ENCODE measurements at places on chromosomes 2 and 18. TPM values are rescaled to one million over a fixed set of nuclear protein-coding genes. Genes with fewer than 3 reads are reported as not detected.

The DPP10 gene
- total RNA-seq: not detected

The EN1 gene
- total RNA-seq: 7.0 TPM

- DNase-seq: no peak
These were observed 755 bp downstream of the NEUROD1 start for GRCh38 chr2:181679544-181679979.

DNA sequence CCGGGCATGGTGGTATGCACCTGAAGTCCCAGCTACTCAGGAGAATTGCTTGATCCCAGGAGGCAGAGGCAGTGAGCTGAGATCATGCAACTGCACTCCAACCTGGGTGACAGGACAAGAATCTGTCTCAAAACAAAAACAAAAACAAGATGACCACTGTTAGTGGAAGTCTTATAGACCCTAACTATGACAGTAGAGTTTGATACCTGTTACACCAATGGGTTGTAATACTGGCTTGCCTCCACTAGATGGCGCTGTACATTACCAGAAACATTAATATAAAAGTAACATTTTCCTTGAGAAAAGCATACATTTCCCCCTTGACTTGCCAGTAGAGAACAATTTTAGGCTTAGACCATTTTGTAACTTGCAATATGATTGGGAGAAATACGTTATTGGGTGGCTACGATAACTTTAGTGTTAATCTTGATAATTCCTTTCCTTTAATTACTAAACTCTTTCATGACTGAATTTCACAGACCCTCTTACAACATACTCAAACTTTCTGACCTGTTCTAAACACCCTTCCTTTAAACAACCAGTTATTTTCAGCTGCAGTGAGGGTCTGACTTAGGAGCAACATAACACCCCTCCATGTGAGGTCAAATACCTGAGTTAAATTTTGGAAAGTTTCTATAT, 19.5 kb downstream of the SLC25A52 start:
- peak; percentile 33 for DNase-seq

GRCh38 chr2:118696786-118697465, 150.5 kb downstream of the EN1 start:
- peak; percentile 24 for DNase-seq

GRCh38 chr18:1710114-1710513, 805.4 kb downstream of the ADCYAP1 start:
- no peak for DNase-seq
